ENCODE measurements at places on chromosomes 16 and 17. TPM values are rescaled to one million over a fixed set of nuclear protein-coding genes. Genes with fewer than 3 reads are reported as not detected.

- no peak for DNase-seq
Measured at GRCh38 chr16:14957576-14958322, 17.1 kb upstream of the PDXDC1 start.

DNA sequence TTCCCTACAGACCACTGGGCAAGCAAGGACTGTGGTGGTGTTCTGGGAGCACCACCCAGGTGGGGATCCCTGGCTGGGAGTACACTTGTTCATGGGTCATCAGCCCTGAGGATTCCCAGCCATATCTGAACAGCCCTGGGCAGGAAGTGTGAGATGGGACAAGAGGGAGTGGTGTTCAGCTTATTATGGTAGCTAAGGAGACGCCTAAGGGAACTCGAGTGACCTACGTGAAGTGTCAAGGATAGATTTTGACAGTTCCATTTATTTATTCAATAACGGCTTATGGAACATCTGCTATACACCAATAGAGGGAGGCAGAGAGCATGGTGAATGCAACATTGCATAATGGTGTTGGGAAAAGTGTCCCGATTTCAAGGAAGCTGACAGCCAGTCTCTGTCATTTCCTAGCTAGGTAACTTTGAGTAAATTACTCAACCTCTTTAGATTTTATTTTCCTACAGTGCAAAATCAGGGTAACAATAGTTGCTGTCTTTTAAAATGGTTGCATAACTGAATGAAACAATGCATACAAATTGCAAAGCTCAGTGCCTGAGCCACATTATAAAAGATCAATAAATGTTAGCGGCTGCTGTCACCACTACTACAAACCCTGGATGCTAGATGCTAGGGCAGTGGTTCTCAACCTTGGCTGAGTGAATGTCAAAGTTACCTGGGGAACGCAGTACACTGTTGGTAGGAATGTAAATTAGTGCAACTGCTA lies 534.1 kb downstream of the GRIN2A start:
- no peak for DNase-seq

DNA sequence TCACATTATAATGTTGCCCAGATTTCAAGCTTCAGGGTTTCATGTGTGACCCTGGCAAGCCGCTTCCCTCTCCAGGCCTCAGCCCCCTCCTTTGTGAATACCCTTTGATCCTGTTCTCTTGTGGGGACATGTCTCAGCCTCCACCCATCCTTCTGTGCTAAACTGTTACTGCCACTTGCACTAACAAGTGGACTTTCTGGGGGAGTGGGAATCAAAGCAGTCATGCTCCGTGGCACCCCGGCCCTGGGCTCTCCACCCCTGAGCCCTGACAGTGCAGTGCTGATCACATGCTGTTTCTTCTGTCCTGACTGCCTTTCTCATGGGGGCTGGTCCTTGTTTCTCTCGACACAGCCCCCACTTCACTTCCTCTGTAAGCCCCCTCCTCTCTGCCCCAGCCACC lies 9.7 kb upstream of the DCAF7 start:
- DNase-seq, result no peak

GRCh38 chr16:85878875-85879274 lies 20.1 kb upstream of the IRF8 start:
- DNase-seq, result no peak

GRCh38 chr17:36593656-36594316 lies 2.1 kb downstream of the DHRS11 start:
- DNase-seq, result no peak

- DNase-seq, result no peak
Measured at GRCh38 chr17:80028030-80028429, 7.6 kb downstream of the TBC1D16 start.

GRCh38 chr16:4399001-4399730 lies 17.2 kb downstream of the CORO7 start:
- no peak for DNase-seq

- DNase-seq, result no peak
Measured at GRCh38 chr17:58089111-58089510, 5.9 kb downstream of the DYNLL2 start.

GRCh38 chr17:77528516-77529327 lies 388.0 kb downstream of the SEC14L1 start:
- DNase-seq, result no peak

- DNase-seq, result no peak
Measured at GRCh38 chr16:83302853-83303252, 504.9 kb upstream of the HSBP1 start.

GRCh38 chr16:68792465-68793324 lies 50.6 kb upstream of the TANGO6 start:
- no peak for DNase-seq

GRCh38 chr16:73145166-73145880 lies 97.4 kb upstream of the ZFHX3 start:
- no peak for DNase-seq

GRCh38 chr16:52308051-52308450 lies 238.9 kb downstream of the TOX3 start:
- no peak for DNase-seq

DNA sequence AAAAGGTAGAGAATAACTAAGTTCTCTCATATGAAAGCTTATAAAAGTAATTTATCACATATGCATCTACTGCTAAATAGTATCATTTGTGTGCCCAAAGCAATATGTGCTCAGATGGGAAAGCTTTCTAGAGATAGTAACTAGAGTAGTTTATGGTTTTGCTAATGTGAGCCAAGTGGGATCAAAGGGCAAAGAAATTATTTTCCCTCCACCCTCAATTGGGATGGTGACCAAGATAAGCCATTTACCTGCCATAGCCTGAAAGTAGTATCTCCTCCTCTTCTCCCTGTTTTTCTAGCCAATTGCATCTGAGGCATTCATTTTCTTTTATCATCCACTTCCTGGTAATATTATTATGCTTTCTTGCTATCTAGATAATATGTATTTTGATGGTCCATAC lies 41.9 kb upstream of the KCNJ16 start:
- DNase-seq, result no peak

DNA sequence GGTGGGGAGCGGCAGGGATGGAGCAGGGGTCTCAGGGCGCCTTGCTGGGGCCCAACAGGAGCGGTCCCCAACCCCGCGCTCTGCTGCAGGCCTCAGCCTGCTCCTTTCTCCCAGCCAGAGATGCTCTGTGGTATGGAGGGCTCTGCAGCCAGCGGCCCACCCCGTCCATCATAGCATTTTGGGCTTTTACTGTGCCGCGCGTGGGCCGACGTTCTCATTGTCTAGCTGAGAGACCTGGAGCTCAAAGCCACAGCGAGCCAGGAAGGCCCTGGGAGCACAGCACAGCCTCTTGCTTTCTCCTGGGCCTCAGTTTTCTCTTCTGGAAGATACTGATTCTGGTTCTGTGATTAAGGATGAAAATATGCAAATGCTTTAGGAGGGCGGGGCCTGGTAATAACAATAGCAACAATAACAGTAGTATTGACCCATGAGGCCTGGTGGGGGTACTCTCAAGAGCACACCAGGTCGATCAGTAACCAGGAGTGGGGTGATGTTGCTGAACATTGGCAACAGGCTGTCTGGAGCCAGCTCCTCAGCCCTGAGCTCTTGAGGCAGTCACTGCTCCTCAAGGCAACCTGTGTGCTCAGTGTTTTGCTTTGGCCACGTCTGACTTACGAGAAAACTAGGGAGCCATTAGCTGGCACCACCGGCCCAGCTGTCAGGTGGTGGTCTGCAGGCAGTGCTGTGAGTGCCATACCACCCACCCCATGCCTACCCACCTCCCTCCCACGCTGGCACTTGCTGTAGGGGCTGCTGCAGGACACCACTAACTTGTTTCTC lies 1.1 kb upstream of the RASD1 start:
- DNase-seq, result no peak

RNF112 gene
- 6.8 TPM for total RNA-seq

IQCK gene
- 4.3 TPM for total RNA-seq

CD68 gene
- 55.5 TPM for total RNA-seq

NF1 gene
- total RNA-seq, result 39.3 TPM

AATK gene
- 12.7 TPM for total RNA-seq

AANAT gene
- not detected for total RNA-seq

Measured in left cardiac atrium (tissue), 4 donors.